ENCODE measurements at places on chromosomes 7 and 10. TPM values are rescaled to one million over a fixed set of nuclear protein-coding genes. Genes with fewer than 3 reads are reported as not detected.

HOXA6 gene
- 1.7 TPM for total RNA-seq

CLRN3 gene
- total RNA-seq = not detected

OR2A1 gene
- total RNA-seq = not detected

BTBD16 gene
- total RNA-seq = not detected

FAM13C gene
- total RNA-seq = 0.50 TPM

MYPN gene
- 0.25 TPM for total RNA-seq

MMP21 gene
- total RNA-seq = under 0.01 TPM

Data from uterine smooth muscle cell (primary cell).